ENCODE measurements at places on chromosomes 2 and 18. TPM values are rescaled to one million over a fixed set of nuclear protein-coding genes. Genes with fewer than 3 reads are reported as not detected.

The LIPG gene
- total RNA-seq = 1.4 TPM

The ALPP gene
- not detected for total RNA-seq

DNA sequence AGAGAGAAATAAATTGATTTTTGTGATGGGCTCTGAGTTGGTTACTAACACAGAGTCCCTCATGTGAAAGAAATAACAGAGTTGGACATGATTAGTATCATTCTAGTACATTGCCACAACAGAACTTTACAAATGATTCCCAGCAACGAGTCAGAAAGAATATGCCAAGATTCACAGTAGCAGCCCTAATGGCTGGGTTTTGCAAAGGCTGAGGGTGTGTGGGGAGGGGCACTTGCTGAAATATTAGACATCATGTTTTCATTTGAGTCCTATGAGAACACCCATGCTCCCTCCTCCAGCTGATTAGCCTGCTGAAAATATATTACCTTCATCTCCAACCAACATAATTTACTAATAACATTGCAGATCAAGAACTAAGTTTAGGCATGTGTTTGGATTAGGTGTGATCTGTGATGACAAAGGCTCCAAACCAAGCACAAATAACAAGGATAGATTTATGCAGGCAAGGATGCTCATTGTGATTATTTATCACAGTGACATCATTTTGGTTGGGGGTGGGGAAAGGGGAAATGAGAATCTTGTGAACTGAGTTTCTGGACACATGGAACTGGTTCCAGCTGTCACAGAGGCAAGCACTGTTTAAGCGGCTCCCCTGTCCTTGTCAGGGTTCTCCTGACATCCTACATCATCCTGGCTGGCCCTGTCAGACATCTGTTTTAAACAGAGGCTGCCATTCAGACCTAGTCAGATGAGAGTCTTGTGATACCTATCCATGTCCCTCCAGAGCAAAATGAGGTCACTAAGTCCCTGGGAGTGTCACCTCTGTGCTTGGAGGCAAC is 205.8 kb upstream of the NCKAP5 start:
- DNase-seq = no peak
- no peaks in the 10 kb centered on the region for H3K36me3 ChIP-seq
- H3K27ac ChIP-seq = no peak overlapping the region
- H3K4me1 ChIP-seq = no peaks in the 10 kb centered on the region
- H3K27me3 ChIP-seq = no peaks in the 10 kb centered on the region

The CD302 gene
- total RNA-seq = 12.0 TPM

GRCh38 chr2:167289651-167290410 is 401.6 kb downstream of the XIRP2 start:
- H3K4me1 ChIP-seq = peaks cover 5% of the 10 kb centered on the region
- no peaks in the 10 kb centered on the region for H3K36me3 ChIP-seq
- DNase-seq = no peak
- H3K4me3 ChIP-seq = no peak overlapping the region
- no peaks in the 10 kb centered on the region for H3K27me3 ChIP-seq
